SIG-M5 (cell line): ENCODE measurements at places on chromosomes 5 and 9.

GRCh38 chr5:142670804-142671203 is 15.1 kb downstream of the FGF1 start:
- no peak for DNase-seq

- DNase-seq, result no peak
Measured at GRCh38 chr9:13282998-13283397, 3.5 kb upstream of the MPDZ start.

DNA sequence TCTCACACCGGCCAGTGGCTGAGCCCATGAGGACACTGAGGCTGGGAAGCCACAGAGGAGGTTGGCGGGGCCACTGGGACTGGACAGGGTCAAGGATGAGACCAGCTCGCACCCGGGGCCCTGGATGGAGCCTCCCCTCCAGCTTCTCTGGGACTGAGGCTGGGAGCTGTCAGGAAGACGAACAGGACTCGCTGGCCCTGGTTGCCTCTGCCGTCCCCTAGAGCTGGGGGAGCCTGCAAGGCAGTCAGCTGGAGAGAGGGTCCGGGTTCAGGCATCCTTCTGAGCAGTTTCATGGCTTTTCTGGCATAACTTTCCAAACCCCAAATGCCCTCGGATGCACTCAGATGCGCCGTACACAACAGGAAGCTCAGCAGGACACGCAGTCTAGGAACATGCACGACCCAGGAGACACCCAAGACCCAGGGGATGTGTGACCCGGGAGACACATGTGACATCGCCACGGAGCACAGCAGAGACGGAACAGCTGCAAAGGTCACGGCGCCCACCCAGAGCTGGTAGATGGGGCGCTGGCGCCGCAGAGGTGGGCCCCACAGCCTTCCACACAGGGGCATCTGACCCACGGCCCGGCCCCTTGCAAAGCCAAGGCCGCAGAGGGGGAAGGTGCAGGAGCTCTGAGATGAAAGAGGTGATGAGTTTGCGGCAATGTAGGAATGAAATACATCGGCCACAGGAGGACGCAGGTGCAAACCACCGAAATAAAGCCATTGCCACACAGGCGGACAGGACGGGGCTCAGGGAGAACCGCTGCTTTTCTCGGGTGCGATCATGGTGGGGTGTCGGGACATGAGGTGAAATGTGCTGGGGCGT is 17.1 kb downstream of the TPPP start:
- no peak for DNase-seq

DNA sequence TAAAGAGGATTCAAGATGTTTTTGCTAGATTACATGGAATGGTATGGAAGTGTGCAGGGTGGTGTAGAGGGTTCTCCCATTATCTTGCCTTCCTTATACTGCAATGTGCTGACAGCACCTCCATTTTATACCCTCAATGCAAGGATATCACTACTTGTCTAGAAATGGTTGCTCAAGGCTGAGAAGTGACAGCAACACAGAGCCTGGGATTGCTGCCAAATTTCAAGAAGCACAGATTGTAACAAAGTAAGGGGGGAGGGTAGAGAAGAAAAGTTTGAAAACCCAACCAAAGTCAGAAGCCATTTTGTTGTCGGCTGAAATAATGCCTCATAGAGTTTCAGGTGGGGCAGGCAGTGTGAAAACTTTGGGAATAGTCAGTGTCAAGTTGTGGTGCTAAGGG is 29.8 kb downstream of the PCDHAC2 start:
- no peak for DNase-seq

DNA sequence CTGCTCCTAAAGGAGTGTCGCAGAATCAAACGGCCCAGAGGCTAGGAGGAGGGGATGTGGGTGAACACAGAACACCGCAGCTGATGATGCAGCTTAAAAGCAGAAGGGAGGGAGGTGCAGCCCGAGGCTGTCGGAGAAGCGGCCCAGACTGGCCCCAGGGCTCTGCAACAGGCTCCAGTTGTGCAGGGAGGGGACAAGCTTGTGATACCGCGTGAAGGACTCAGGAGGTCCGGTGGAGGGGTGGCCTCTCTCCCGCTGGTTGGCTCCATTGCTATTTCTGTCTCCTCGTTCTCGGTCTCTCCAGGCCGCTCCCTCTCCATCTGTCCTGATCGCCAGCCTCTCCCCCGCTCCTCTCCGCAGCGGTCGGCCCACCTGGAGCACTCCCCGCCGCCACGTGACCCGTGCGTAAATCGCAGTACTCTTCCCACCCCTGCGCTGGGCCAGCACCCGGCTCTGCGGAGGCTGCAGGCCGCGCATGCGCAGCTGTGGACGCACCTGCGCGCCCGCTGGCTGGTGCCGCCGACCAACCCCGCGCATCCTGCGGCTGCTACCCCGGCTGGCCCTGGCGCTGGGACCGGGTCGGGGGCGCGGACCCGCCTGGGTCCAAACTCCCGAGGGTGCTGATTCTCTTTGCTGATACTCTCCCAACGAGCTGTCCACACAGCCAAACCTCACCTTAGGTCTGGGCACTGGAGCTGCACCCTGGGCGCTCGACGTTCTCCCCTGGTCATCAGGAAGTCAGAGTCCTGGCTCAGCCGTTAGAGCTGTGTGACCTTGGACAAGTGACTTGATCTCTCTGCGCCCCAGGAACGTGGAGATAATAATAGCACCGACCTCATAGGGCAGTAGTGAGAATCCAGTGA is 3.7 kb upstream of the STXBP1 start:
- DNase-seq, result no peak

DNA sequence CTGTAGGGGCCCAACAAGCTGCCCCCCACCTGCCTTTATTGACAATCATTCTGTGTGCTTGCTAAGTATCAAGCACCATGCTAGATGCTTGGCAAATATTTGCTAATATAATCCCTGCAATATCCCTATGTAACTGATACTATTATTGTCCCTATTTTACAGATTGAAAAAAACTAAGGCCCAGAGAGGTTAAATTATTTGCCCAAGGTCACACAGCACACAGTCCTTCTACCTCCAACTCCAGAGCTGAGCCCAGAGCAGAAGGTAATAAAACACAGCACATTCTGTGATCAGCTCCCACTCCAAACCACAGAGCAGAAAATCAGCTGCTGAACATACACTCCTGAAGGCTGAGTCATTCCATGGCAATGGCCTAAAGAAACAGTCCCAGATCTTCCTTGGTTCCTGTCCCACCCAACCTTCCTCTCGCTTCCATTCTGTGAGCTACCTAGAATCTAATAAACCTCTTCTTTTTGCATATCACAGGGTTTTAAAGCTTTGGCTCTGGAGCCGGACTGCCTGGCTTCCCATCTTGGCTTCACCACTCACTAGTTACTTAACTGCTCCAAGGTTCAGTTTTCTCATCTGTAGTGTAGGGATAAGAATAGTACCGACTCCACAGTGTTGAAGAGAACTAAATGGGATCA is 66.7 kb upstream of the ADRA1B start:
- DNase-seq, result no peak

DNA sequence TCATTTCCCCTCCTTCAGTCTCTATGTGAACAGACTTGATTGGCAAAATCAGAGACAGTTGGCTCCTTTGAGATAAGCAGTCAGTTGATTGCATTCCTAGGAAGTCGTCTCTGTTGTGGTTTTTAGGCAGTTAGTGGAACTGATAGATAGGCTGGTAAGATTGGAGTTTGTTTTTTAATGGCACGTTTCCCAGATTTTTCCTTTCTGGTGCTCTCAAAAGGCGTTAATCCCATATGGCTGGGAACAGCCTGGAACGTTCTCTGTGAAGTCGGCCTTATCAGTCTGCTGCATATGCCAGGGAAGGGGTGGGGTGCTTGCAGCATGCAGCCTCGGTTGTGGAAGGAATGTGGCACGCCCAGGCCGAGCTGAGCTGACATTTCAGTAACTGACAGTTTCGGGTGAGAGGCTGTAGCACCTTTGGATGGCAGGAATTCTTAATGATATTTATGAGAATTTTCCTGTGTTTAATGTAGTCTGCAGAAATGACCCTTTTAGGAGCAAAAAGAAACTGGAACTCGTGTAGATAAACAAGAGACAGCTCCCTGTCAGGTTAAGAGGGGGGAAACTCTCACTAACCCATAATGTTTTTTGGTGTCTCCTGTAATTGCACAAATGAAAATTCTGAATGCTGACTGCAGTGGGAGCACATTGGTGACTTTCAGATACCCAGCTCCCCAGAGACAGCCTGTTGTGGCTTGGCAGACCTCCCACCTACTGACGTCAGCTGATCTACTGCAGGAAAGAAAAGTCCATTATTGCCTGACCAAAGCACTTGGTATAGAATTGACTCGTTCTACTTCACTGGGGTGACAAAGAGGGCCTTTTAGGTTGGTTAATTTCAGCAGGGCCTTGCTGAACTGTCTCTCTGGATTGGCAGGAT is 6.3 kb downstream of the SPTAN1 start:
- DNase-seq, result no peak

GRCh38 chr5:13695076-13695712 is 249.3 kb downstream of the DNAH5 start:
- DNase-seq, result no peak

DNA sequence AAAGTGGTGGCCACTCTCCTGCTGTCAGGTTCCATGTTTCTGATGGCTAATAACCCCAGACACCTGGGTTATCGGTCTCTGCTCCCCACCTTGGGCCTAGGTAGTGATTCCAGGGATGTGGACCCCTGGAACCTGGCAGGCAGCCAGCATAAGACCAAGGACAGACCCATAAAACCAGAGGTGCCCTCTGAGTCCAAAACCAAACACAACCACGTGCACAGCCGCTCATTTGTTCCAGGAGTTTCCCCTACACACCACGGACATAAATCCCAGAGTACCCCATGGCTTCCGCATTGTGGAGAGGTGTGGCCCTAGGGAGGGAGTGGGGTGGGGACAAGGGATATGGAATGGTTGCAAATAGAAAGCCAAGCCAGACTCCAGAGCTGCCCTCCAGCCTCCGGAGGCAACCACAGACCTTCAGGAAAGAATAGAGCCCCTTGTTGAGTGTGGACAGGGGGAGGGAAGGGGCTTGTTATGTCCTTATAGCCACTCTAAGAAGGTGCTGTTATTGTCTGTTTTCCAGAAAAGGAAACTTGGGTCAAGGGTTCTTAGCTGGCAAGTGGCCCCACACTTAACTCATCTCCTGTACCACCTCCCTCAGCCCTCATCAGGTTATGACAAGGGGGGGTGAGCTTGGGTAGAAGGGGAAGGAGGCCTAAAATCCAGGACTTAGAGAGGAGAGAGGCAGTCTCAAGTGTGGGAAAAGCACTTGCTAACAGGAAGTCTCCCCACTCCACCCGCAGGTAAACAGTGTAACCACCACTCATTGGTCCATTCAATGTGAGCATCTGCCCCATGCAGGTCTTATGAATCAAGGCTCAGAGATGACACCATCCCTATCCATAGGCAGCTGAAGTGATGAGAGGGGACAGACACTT is 23.6 kb upstream of the CYSTM1 start:
- DNase-seq, result no peak

DNA sequence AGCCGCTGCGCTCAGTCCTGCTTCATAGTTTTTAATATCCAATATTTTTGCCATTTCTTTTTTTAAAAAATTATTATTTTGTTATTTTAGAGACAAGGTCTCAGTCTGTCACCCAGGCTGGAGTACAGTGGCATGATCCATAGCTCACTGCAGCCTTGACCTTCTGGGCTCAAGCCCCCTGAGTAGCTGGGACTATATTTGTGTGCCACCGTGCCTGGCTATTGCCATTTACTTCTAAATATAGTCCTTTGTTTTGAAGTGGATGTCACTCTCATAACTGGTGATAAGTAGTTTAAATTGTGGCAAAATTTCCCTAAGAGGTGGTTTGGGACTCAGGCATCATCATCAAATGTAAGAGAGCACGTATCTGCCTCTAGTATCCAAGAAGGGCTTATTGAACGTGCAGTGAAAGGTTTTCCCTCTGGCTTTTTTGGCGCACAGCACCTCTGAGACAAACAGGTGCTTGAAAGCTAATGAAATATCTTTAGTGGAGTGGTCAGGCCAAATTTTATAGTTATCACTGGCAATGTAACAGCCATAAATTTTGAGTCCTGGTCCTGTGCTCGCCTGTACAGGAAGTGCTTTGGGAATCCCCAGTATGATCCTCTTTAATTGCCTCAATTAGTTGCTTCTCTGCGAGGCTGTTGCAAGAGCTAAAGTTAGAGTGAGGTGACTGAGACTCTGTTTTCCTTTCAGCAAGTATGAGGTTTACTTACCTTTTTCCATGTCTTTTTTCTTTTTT is 14.8 kb downstream of the STXBP1 start:
- DNase-seq, result no peak
